Glutamatergic neuron (in vitro differentiated cells): ENCODE measurements at places on chromosomes 11 and 22. TPM values are rescaled to one million over a fixed set of nuclear protein-coding genes. Genes with fewer than 3 reads are reported as not detected.

Gene C22orf31
- total RNA-seq, result not detected

Gene OR2AT4
- total RNA-seq, result not detected

Gene OR52N4
- total RNA-seq, result not detected

DNA sequence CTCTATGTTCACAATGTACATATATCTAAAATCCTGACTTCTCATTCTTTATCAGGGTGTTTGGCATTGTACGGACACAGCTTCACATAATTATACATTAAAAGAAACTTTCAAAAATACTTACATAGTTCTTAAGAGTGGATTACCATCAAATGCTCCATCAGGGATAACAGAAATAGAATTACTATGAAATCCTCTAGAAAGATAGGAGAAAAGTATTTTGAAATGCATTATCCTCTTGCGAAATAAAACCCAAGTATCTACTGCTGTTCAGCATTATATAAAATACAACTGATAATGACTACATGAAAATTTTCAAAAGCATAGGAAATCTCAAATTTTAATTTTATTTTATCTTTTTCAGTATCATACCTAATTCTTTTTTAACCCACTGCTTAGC, 17.8 kb upstream of the CCDC34 start:
- peaks cover 35% of the 10 kb centered on the region for H3K4me1 ChIP-seq
- no peaks in the 10 kb centered on the region for H3K27me3 ChIP-seq
- DNase-seq, result no peak
- H3K27ac ChIP-seq, result no peak overlapping the region
- H3K36me3 ChIP-seq, result no peaks in the 10 kb centered on the region

Gene KCNK7
- 0.69 TPM for total RNA-seq

DNA sequence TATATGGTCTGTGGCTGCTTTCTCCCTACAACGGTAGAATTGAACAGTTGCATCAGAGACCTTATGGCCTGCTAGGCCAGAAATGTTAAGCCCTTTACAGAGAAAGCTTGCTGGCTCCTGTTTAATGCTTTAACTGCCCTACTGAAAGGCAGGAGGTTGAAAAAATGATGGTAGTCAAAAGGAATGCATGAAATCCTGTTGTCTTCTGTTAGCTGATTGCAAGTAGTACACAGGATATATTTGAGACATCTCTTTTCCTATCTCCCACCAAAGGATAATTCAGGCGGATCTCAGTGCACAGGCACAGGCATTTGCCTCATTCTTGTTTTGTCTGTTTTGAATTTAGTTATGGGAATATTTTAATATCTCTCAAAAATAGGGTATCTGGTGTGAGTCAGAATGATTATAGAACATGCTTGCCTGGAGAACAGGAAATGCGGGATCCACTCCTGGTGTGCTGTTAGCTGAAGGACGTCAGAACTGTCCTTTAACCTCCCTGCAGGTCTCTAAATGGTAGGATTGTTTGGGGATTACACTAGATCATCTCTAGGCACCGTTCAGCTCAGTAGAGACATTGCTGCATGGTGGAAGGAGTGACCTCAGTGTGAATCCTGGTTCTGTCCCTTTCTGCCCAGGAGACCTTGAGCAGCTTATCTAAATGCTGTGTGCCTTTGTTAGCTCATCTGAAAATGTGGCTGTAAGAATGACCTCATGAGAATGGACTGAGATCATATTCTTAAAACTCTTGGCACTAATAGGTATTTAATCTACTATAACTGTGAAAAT, 49.5 kb downstream of the PACS1 start:
- H3K4me1 ChIP-seq, result peaks cover 9% of the 10 kb centered on the region
- DNase-seq, result no peak
- no peak overlapping the region for H3K4me3 ChIP-seq

- DNase-seq, result no peak
- no peaks in the 10 kb centered on the region for H3K36me3 ChIP-seq
- H3K27ac ChIP-seq, result no peak overlapping the region
- peak overlapping the region; percentile 7 for H3K4me3 ChIP-seq
- H3K4me1 ChIP-seq, result peaks cover under 1% of the 10 kb centered on the region
Measured at GRCh38 chr11:117239295-117239694, 6.8 kb downstream of the RNF214 start.

Gene CYB5R2
- 2.6 TPM for total RNA-seq

Gene OR8D1
- total RNA-seq, result not detected

Gene MYRF
- total RNA-seq, result 0.29 TPM

DNA sequence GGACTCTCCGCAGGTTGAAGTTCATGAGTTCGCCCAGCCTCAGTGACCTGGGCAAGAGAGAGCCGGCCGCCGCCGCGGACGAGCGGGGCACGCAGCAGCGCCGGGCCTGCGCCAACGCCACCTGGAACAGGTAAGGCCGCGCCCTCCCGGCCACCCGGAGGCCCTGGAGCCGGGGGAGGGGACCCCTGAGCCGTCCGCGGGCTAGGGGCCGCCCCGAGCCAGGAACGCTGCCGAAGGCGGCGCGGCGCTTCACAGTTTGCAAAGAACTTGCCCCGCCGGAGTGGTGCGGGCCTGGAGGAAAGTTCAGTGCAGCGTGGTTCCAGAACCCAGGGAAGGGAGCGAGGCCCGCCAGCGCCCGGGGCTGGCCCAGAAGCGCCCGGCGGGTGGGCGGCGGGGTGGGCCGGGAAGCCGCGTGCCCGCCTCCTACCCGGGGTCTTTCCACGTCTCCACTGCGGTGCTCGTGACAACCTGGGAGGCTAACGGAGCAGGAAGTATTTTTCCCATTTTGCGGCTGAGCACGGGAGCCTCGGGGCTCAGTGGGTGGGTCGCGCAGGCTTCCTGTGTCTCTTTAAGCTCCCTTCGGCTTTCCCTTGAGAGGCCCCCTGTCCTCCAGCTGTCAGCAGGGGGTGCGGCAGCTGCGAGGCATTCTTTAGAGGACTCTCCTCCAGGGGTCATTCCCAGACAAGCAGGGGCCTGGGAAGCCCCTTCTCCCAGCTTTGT, 635 bp downstream of the PRR5 start:
- peak; percentile 40 for DNase-seq
- peak overlapping the region; percentile 64 for H3K4me3 ChIP-seq
- H3K27me3 ChIP-seq, result no peaks in the 10 kb centered on the region
- no peak overlapping the region for H3K27ac ChIP-seq
- H3K4me1 ChIP-seq, result peaks cover 5% of the 10 kb centered on the region

- H3K36me3 ChIP-seq, result no peaks in the 10 kb centered on the region
- DNase-seq, result no peak
- no peak overlapping the region for H3K4me3 ChIP-seq
- peaks cover 6% of the 10 kb centered on the region for H3K4me1 ChIP-seq
- H3K27me3 ChIP-seq, result no peaks in the 10 kb centered on the region
- no peak overlapping the region for H3K27ac ChIP-seq
Measured at GRCh38 chr11:21612326-21612725, 580.6 kb upstream of the ANO5 start.

DNA sequence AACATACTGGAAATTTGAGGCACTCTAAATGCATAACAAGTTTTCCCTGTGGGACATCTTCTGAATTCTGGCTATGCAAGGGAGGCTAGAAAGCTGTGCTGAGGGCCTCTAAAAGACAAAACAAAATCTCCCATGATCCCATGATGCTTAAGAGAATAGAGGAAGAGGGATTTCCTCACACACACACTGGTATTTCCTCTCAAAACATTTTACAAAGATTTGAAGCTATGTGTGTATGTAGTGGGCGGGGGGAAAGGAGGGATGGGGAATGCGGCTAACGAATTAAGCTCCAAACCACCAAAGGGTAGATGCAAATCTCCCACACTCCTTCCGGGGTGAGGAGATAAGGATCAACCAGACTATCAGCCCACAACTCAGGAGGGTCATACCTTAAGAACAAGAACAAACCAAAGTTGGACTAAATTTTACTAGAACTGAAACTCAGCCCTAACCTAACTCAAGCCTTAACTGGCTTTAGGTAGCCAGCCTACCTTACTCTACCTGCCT, 6.0 kb downstream of the OR2AT4 start:
- no peak overlapping the region for H3K4me3 ChIP-seq
- DNase-seq, result no peak
- no peaks in the 10 kb centered on the region for H3K4me1 ChIP-seq
- no peaks in the 10 kb centered on the region for H3K27me3 ChIP-seq
- no peak overlapping the region for H3K27ac ChIP-seq

- H3K27ac ChIP-seq, result no peak overlapping the region
- no peak for DNase-seq
- H3K4me3 ChIP-seq, result no peak overlapping the region
- H3K4me1 ChIP-seq, result no peaks in the 10 kb centered on the region
Measured at GRCh38 chr11:57675176-57675941, 7.4 kb downstream of the ZDHHC5 start.

GRCh38 chr22:37082251-37082873, 27.2 kb downstream of the TMPRSS6 start:
- no peaks in the 10 kb centered on the region for H3K36me3 ChIP-seq
- DNase-seq, result no peak
- H3K27ac ChIP-seq, result peak overlapping the region; percentile 5
- peaks cover 3% of the 10 kb centered on the region for H3K4me1 ChIP-seq
- peaks cover 3% of the 10 kb centered on the region for H3K27me3 ChIP-seq
- no peak overlapping the region for H3K4me3 ChIP-seq

DNA sequence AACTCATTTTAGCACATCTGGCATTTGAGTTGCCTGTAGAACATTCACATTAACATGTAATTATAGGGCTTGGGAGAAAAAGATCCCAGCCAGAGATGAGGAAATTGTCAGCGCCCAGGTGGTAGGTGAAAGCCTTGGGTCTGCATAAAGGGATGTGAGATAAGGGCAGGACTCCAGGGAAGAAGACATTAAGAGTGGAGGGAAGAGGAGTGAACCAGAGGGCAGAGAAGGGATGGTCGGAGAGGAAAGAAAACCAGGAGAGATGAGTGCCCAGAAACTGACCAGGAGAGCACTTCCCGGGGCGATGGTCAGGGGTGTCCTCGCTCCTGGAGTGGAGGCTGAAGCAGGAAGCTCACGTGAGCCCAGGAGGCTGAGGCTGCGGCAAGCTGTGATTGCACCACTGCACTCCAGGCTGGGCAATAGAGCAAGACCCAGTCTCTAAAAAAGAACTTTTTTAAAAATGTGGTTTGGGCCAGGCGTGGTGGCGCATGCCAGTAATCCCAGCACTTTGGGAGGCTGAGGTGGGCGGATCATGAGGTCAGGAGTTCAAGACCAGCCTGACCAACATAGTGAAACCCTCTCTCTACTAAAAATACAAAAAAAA, 20.3 kb upstream of the DGKZ start:
- DNase-seq, result no peak
- no peak overlapping the region for H3K27ac ChIP-seq
- H3K4me1 ChIP-seq, result peaks cover 19% of the 10 kb centered on the region
- H3K27me3 ChIP-seq, result peaks cover 8% of the 10 kb centered on the region

Gene POTEH
- total RNA-seq, result not detected

- no peaks in the 10 kb centered on the region for H3K4me1 ChIP-seq
- H3K27ac ChIP-seq, result no peak overlapping the region
- H3K4me3 ChIP-seq, result no peak overlapping the region
- DNase-seq, result no peak
Measured at GRCh38 chr11:68287419-68287818, 15.6 kb upstream of the C11orf24 start.
